Ureter (tissue), 1 donor: ENCODE measurements at places on chromosomes 1 and 21. TPM values are rescaled to one million over a fixed set of nuclear protein-coding genes. Genes with fewer than 3 reads are reported as not detected.

DNA sequence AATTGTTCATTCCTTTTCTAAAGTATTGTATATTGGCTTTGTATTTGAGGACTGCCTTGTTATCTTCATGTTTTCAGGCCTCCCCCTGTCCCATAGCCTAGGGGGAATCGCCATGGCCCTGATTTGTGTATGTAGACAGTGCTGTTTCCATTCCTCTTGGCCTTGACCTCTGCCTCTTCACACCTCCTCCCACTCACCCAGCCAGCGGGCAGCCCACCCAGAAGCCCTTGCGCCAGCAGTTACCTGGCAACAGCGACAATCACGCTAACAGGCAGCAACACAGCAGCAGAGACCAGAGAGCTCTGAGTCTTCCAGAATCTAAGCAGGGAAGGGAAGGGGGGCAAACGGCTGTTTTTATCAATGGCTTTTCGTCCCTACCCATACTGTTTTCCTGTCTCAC, 50.0 kb upstream of the NPL start:
- no peak for DNase-seq

DNA sequence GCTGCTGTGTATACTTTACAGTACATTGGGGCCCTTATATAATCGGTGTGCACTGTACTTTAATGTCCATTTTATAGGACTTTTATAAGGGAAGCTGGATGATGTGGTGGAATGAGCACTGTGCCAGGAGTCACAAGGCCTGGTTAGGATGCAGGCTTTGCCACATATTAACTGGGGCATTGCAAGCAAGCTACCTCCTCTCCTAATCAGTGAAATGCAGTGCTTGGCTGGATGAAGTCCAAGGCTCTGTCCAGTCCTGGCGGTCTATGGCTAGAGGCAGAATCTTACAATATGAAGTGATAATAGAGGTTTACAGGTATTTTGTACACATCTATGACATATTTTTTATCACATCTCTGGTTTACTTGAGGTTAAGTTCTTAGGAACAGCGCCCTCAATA, 1.7 kb upstream of the PKP1 start:
- no peak for DNase-seq

FAM78B gene
- total RNA-seq = 3.6 TPM

ATP5PF gene
- 99.8 TPM for total RNA-seq
